Activated CD4-positive, alpha-beta T cell treated with anti-CD3 and anti-CD28 coated beads, Interleukin-2, amount 10 ng/mL, durations not matched to agents 7 days and 5 days (primary cell): ENCODE measurements at places on chromosomes 13 and 19. TPM values are rescaled to one million over a fixed set of nuclear protein-coding genes. Genes with fewer than 3 reads are reported as not detected.

DNA sequence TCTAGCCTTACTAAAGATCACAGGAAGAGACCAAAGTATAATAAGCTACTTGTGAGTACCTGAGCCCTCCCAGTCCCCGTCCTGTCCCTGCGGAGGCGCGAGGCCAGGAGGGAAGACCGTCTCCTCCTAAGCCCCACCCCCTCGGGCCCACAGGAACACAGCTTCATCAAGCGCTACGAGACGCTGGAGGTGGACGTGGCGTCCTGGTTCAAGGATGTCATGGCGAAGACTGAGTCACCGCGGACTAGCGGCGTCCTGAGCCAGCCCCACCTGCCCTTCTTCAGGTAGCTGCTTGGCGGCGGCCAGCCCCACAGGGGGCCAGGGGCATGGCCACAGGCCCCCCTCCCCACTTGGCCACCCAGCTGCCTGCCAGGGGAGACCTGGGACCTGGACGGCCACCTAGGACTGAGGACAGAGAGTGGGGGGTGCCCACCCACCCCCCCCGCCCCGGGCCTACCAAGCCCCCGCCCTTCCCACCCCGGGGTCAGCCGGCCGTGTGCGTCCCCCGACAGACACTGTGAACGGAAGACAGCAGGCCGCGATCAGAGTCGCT lies 2.4 kb upstream of the TGFBR3L start:
- DNase-seq, result no peak

DNA sequence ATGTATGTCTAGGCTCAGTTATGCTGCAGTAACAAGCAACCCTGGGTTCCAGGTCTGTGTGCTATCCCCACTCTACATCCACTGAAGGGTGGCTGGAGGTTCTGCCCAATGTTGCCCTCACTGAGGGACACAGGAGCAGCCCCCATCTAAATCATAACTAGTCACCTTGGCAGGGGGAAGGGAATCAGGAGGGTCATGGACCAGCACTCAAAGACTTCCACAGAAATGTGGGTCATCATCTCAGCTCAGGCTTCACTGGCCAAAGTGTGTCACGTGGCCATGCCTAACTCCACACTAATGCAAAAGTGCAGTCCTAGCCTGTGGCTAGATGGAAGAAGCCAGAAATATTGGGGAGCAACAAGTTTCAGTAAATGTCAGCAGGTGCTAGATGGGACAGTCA lies 137.3 kb upstream of the ZNF507 start:
- no peak for DNase-seq

- peak; percentile 60 for DNase-seq
Measured at GRCh38 chr13:24274452-24275021, 34.8 kb upstream of the C1QTNF9 start.

GRCh38 chr19:54255105-54255775 lies 1.8 kb downstream of the LILRB5 start:
- no peak for DNase-seq

GRCh38 chr13:31035185-31035965 lies 102.9 kb downstream of the TEX26 start:
- DNase-seq, result no peak

GRCh38 chr19:48883726-48884125 lies 11.5 kb downstream of the PPP1R15A start:
- DNase-seq, result no peak

- DNase-seq, result no peak
Measured at GRCh38 chr13:110772091-110772984, 58.8 kb downstream of the ING1 start.

- no peak for DNase-seq
Measured at GRCh38 chr13:71789693-71790329, 77.2 kb downstream of the DACH1 start.

GRCh38 chr19:5115771-5116202 lies 146.9 kb downstream of the KDM4B start:
- DNase-seq, result no peak

- peak; percentile 32 for DNase-seq
Measured at GRCh38 chr13:98542568-98543377, 34.1 kb downstream of the STK24 start.

GRCh38 chr13:111855191-111855590 lies 211.8 kb upstream of the SOX1 start:
- no peak for DNase-seq

DNA sequence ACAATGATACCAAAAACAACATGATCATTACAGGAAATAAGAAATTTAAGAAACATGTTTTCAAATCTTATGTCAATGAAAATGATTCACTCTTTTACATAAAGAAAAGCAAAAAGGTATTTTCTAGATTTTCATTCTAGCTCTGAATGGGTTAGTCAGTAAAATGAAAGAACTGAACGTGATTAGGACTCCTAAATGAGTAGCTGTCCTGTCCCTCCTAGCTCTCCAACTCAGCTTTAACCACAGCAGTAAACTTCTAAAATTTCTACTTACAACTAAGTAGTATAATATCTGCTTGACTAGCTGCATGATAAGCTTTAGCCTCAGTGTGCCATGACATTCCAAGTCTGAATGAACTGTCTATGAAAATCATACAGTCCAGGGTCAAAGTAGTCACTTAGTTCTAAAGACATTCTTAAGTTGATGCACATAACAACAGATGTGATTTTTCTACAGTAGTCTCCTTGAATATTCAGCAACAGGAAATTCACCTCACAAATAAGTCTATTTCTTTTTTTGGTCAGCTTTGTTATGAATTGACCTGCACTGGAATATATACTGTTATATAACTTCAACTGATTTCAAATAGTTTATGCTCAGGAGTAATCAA lies 136.4 kb downstream of the MYCBP2 start:
- DNase-seq, result no peak

- no peak for DNase-seq
Measured at GRCh38 chr13:23289917-23290357, 109.2 kb downstream of the SGCG start.

DNA sequence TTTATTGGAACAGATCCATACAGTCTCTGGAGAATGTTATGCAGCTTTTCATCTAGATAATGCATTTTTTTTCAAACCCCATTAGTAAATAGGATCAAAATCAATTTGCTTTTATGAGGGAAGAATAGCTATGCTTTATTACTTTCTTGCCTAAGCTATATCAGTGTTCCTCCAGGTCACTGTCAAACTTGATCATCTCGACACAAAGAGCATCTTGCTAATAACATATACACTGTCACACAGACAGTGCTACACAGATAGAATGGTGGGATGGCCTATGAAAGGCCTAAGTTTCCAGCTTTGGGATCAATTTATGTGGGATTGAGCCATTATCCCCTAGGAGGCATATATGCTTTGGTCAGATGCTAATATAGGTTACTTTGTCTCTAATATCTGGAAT lies 862.9 kb upstream of the SPRY2 start:
- DNase-seq, result no peak

DNA sequence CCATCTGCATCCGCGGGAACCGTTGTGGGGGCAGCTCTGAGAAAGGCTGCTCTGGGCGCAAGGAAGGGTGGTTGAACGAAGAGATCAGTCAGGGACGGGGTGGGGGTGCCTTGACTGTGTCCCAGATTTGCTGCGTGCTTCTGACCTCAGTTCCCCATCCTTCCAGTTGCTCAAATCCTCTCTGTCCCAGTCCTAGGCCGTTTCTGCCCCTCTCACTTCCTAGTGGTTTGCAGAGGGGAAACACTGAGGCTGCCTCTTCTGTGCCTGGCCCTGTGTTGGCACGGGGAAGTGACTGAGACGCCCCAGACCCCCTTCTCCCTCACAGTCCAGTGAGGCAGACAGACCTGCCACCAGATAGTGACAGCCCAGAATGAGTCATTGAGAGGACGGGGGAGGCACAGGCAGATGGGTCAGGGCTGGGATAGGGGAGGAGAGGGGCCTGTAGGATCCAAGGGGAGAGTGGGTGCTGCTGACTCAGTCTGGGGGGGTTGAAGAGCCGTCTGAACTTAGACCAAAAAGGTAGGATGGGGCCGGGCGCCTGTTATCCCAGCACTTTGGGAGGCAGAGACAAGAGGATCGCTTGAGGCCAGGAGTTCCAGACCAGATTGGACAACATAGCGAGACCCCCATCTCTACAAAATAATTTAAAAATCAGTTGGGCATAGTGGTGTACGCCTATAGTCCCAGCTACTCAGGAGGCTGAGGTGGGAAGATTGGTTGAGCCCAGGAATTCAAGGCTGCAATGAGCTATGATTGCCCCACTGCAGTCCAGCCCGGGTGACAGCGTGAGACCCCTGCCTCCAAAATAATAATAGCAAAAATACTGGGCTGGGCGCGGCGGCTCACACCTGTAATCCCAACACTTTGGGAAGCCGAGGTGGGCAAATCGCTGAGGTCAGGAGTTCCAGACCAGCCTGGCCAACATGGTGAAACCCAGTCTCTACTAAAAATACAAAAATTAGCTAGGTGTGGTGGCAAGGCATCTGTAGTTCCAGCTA lies 26.5 kb downstream of the NUMBL start:
- peak; percentile 17 for DNase-seq

DNA sequence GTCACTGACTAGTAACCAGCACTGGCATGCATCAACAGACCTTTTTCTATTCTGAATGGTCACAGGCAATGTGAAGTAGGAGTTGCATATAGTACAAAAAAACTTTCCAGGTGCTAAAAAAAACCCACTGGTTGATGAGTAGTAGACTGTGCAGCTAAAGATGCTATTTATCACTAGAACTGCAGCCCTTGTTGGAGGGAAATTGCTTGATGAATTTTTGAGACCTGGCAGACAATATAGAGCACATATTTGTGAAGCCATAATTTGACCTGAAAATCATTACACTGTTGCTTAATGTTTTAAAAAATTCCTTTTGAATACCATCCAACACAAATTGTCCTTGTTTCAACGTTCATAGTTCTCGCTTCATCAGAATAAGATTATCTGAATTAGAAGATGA lies 441.0 kb downstream of the KLF12 start:
- no peak for DNase-seq

The GARRE1 gene
- 16.6 TPM for total RNA-seq

The PSG7 gene
- total RNA-seq, result not detected

The OR7D2 gene
- not detected for total RNA-seq

The ZNF577 gene
- total RNA-seq, result 8.9 TPM

The LIM2 gene
- not detected for total RNA-seq

The SMIM44 gene
- not detected for total RNA-seq

The SIAH3 gene
- total RNA-seq, result 0.12 TPM

The STARD13 gene
- total RNA-seq, result 0.02 TPM
